ENCODE measurements at places on chromosomes 5 and 9.

DNA sequence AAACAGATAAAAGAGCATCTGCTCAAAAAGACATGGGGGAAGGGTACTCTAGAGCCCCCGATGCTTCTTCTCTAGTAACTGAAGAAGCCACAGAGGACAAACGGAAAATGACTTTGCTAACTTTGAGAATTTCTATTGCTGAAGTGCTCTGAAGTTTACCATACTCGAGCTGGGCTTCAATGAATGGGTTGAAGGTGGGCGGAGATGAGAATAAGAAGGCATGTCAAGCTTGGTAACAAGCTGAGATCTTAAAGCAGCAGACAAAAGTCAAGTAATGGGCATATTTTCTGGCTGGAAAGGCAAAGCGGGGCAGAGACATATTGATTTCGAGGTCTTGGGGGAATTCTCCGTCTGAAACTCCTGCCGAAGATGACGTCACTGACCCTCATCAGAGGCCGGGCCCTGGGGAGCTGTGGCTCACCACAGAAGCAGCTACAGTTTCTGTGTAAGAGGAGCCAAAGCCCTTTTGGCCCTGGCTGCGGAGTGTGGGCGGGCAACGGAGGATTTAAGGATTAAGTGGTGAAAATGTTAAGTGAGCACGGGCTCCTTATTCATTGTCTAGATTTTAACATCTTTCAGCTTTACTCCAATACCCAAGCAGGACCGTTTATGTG is 115.8 kb upstream of the SLIT3 start:
- no peak for DNase-seq

GRCh38 chr5:116046261-116046660 is 14.0 kb downstream of the ARL14EPL start:
- DNase-seq = no peak

- DNase-seq = no peak
Measured at GRCh38 chr9:26165426-26165825, 487.2 kb upstream of the TUSC1 start.

DNA sequence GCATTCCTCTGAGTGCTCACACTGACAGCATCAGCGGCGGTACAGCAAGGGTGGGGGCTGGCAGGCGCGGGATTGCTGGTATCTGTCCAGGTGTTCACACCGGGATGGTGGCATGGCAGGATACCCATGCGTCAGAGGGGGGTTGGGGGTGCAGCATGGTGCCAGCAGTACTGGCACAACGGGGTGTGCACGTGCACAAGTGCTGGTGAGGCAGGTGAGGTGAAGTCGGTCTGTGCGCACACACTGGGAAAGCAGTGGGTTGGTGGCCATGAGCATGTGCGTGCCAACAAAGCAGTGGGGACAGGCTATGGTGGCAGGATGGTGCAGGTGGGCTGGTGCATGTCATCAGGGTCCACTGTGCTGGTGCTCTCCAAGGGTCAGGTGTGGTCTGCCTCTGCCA is 819.6 kb upstream of the EDIL3 start:
- DNase-seq = no peak

- no peak for DNase-seq
Measured at GRCh38 chr9:14412775-14413174, 98.8 kb upstream of the NFIB start.

DNA sequence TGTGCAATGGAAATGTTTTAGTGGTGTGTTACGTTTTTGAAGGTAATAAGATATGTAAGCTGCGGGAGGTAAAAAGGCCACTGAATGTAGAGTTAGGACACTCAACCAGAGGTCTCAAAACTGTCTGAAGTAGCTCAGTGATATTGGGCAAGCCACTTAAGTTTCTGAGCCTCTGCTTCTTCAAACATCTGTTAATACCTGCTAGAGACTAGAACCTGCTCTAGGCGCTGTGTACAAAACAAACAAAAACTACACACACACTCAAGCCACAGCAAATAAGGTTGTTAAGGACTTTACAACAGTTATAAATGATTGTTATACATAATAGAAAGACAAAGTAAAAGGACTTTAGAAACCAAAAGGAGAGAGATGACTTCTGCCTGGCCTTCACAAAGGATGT is 24.6 kb upstream of the FAM240B start:
- DNase-seq = no peak

GRCh38 chr5:157665467-157666070 is 5.8 kb upstream of the C5orf52 start:
- DNase-seq = peak; percentile 36

GRCh38 chr9:18707061-18707461 is 233.1 kb downstream of the ADAMTSL1 start:
- DNase-seq = no peak

DNA sequence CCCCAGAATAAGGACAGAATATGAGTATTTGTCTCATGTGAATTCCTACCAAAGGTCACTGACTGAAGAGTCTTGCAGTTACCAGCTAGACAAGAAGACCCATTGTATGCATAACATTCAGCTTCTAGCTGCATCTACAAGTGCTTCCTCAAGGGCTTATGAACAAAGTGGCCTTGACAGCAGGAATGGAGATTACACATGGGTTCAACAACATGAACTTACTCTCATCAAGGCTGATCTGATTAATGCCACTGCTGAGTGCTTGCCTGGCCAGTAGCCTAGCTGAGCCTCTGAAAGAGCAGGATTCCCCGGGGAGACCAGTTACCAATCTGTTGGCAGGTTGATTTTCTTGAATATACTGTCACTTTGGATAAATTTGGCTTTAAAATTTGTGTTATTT is 76.7 kb upstream of the CHD1 start:
- no peak for DNase-seq

DNA sequence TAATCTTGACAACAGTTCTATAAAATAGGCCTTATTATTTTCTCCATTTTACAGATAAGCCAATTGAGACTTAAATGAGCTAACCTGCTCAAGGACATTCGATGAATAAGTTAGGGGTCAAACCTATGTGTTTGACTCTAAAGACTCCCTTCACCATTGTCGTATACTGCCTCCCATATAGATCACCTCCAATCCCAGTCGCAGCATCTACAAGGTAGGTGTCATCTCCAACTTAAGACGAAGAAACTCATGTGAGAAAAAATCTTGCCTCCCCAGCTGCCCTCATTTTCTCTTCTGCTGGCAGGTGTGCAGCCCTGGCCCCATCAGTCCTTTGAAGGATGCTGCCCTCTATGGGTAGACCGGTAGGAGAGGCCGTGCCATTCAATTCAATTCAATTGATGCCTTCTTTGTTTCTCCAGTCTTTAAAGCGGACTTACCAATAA is 75.2 kb upstream of the SMARCA2 start:
- peak; percentile 27 for DNase-seq

- DNase-seq = no peak
Measured at GRCh38 chr9:92627651-92628050, 42.3 kb downstream of the IPPK start.

GRCh38 chr9:27602954-27603353 is 29.7 kb upstream of the C9orf72 start:
- no peak for DNase-seq

- DNase-seq = peak; percentile 59
Measured at GRCh38 chr5:66814146-66814991, 218.2 kb downstream of the MAST4 start.

DNA sequence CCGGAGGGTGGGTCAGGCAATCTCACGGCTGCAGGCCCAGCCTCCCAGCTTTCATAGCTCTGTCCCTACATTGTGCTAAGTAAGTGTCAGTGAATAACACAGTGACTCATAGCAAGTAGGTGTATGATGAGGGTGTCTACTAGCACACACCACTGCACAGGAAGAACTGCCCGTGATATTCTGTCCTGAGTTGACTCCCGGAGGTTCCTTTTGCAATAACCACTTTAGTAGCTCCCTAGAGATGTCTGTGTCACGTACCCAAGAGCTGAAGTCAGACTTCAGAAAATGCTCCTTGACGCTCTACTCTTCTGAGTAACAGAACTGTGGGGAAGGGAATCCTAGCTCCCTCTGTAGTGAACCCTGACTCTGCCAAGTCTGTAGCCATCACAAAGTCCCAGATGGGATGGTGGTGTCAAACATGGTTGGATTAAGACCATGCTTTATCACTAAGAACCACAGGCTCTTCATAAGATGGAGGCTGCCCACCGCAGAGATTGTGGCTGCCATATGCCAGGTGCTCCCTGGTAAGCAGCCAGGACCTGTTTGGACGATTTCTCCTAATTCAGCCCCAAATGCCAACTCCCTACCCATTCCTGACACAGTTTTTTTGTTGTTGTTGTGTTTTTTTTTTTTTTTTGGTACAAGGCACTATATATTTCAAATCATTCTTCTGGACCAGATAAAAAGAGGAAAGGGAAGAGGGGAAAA is 352.6 kb upstream of the PANK3 start:
- DNase-seq = no peak

DNA sequence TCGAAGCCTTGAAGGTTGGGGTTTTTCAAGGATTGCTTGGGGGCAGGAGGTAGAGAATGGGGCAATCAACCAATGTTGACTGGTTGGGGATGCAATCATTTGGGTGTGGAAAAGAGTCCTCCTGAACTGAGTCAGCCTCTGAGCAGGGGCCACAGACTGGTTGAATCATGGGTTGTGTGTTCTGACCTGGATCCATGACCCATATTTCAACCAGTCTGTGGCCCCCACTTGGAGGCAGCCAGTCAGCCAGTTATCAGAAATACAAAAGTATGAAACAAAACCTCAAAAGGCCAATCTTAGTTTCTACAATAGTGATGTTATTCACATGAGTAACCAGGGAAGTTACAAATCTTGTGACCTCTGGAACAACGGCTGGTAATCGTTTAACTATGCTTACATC is 81.4 kb upstream of the RANBP6 start:
- no peak for DNase-seq

DNA sequence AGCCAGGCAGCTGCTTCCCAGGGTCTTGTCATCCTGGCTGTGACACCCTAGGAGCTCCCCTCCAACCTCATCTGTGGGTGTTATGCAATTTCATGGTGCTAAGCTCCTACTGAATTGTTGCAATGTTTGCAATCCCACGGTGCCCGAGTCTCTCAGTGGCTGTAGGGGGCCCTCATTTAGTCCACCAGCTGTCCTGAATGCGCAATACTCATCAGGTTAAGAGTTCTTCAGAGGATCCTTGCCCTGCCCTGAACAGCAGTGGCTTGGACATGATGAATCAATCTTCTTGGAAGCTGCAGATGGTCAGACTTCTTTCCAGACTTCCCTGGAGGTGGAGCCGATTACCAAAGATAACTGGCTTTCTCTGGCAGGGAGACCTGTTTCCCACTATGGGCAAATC is 584.1 kb downstream of the CCDC171 start:
- no peak for DNase-seq

- no peak for DNase-seq
Measured at GRCh38 chr5:66057239-66057638, 86.9 kb upstream of the SREK1 start.

- DNase-seq = no peak
Measured at GRCh38 chr5:136382791-136383190, 17.4 kb upstream of the TRPC7 start.

- DNase-seq = no peak
Measured at GRCh38 chr9:18397076-18397475, 76.9 kb upstream of the ADAMTSL1 start.

DNA sequence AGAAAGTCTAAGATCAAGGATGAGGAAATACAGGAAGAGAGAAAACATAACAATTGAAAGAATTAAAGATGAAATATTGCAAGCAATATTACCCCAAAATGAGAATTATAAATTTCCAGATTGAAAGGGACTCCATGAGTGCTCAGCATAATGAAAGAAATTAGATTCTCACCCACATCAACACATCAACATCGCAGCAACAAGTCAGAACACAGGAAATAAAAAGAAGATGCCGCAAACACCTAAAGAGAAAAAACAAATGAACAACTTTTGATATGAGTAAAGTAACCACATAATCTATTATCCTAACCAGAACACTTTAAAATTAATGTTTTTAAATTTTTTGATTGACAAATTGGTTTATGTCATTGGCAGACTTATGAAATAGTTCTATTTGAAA is 318.3 kb upstream of the PTGER4 start:
- DNase-seq = peak; percentile 62

DNA sequence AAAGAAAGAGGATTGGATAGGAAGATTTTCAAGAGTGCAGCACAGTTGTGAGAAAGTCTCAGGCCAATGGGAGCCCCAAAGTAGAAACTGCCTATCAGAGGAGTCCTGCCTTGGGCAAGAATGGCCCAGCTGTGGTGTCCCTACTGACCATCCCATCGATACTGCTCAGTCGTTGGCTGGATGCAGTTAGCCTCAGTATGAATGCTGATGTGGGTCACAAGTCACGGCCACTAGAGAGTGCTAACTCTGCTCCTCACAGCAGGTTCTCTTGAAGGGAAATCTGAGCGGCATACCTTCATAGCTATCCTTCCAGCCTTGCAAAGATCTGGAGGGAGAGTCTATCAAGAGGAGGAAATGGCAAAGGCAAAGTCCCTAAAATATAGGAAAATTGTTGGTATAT is 11.6 kb upstream of the CETN3 start:
- DNase-seq = no peak

GRCh38 chr9:113205432-113205831 is 15.6 kb downstream of the FKBP15 start:
- DNase-seq = no peak

GRCh38 chr5:106584268-106584667 is 1086.5 kb downstream of the EFNA5 start:
- DNase-seq = no peak

GRCh38 chr5:139859013-139859412 is 63.4 kb downstream of the PSD2 start:
- DNase-seq = no peak

DNA sequence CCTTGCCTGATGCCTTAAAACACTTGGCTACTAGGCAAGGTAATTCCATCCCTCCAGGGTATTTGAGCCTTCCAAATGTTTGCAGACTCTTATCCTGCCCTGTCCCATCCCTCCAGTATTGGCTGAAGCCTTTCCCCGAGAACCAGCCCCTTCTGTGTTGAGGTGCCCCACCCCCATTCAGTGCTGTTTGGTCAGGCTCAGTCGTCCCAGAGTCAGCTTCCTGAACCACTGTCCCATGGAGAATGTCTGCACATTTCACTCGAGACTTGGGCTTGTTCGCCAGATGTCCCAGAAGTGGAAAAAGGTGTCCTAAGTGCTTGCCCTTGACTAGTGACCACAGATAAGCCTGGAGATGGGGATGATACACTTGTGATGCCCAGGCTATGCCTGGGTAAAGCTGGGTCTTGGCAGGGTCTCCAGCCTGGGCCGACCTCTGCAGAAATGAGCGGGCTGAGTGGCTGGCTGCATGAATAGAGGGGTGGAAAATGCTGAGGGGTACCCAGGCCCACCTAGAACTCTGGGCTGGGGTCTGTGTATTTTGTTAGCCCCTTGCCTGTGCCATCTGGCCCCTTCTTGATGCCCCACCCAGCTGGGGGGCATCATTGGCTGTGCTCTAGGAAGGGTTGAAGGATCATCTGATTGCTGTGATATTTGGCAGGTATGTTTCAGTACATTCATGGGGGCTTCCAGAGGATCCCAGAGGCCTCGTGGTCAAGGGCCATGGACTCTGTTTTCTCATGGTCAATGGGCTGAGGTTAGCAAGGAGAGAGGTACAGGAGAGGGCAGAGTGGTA is 178.4 kb downstream of the MACROH2A1 start:
- peak; percentile 4 for DNase-seq
